ENCODE measurements at places on chromosomes 1 and 21.

GRCh38 chr1:33624991-33625870 is 152.8 kb downstream of the ZSCAN20 start:
- DNase-seq = no peak

GRCh38 chr1:168636200-168636599 is 59.8 kb downstream of the XCL1 start:
- no peak for DNase-seq

- no peak for DNase-seq
These were observed 9.7 kb upstream of the DHX9 start for GRCh38 chr1:182829285-182829932.

DNA sequence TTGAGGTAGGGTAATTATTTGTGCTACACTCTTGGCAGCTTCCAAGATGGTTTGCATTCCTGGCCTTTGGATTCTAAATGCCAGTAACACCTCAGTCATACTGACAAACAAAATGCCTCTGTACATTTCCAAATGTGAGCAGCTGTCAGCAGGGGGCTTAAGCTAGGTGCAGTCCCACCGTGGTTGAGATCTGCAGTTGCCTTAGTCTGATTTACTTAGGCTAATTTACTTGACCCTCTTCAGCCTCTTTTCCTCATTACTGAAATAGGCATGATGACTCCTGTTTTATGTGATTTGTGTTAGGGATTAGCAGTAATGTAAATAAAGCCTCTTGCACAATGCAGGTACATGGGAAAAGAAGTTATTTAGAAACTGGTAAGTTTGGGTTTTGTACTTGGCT is 13.5 kb upstream of the SPATA1 start:
- no peak for DNase-seq

DNA sequence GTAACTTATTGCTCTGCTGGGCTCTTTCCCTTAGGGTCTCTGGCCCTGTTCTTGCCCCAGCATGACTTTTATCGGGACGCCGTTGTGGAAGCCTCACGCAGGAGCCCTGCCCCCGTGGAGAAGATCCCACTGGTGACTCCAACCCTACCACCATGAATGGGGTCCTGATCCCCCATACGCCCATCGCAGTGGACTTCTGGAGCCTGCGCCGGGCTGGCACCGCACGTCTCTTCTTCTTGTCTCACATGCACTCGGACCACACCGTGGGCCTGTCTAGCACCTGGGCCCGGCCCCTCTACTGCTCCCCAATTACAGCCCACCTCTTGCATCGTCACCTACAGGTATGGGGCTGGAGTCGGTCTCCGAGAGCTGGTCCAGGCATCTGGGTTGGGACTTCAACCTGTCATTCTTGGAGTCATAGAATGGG is 322 bp downstream of the DCLRE1B start:
- no peak for DNase-seq

DNA sequence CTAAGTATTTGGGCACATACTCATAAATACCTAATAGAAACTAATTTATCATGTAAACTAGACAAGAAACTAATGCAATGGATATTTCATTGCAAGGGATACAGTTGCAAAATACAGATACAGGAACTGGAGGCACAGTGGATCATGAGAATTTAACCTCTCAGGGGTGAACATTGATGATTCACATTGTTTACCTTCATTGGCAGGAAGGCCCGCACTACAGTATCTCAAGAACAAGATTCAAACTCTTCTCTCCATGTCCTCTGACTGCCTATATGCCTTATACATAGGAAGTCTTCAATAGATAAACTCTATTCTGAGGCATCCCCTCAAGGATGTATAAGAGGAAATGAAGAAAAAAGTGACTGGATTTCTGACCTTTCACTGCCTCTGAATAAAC is 18.4 kb upstream of the PTBP2 start:
- DNase-seq = no peak

- DNase-seq = no peak
These were observed 39.5 kb downstream of the IRF2BP2 start for GRCh38 chr1:234570329-234571120.

GRCh38 chr1:20742671-20743070 is 10.2 kb upstream of the SH2D5 start:
- no peak for DNase-seq

GRCh38 chr1:24902471-24902891 is 27.6 kb downstream of the RUNX3 start:
- DNase-seq = no peak

DNA sequence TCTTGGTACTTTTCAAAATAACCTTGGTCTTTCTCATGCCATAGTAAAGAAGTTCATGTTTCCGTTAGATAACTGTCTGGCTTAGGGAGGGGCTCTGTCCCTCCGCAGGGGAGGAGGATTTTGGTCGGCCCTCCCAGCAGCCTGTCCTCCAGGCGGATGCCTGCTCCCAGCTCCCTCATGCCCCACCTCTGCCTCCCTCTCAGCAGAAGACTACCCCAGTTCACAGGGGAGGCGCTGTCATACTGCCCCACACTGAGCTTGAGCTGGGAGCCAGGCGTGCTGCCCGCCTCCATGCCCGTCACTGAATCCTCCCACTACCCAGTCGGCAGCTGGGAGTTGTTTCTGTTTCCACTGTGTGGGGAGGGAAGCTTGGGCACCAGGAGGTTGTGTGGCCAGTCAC is 127.3 kb downstream of the CAMTA1 start:
- DNase-seq = no peak

DNA sequence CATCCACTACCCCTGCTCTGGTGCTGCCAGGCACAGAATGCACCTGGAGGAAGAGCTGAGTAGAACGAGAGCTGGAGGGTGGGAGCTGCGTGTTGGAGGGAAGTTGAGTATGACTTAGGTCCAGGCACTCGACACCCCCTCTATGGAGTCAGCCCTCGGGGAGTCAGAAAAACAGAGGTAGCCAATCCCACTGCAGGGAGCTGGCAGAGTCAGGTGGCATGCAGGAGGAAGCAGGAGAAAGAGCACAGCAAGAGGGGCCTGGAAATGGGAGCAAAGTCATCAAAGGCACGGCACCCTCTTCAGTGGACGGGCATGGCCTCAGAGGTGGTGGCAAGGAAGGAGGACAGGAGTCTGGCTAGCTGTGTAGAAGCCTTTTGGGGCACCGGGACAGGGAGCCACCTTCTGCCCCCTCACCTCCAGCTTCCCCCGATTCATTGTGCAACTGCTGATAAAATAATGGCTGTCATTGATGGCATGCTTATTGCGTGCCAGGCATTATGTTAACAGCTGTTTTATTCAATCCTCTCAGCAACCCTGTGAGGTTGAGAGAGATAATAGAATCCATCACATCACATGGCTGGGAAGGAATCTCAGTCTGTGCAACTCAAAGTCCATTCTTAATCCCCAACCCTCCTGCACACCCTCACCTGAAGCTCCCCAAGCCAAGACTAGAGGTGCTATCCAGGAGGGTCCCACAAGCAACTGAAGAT is 42.0 kb downstream of the C1orf198 start:
- no peak for DNase-seq

DNA sequence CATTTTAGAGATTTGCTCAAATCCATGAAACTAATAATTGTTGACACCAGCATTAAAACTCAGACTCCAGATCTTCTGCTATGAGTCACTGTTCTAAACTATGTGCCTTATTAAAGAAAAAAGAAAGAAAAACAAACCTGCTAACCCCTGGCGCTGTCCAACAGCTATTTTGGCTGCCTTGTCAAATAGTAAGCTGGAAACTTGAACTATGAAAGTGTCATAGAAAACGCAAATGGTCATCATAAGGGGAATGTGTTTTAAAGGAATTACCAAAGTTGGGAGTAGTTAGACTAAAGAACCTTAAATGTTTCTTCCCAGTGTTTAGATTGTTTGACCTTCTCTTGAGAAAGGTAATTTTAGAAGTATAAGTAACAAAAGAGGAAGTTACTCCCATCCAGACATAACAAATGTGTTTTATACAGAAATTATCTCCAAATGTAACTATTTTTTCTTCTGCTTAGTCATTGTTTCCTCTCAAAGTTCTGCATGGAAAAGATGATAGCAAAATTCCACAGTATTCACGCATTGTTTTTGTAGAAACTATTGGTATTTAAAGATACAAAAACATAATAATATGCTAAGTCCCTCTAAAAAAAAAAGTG is 272.4 kb downstream of the TPR start:
- no peak for DNase-seq

DNA sequence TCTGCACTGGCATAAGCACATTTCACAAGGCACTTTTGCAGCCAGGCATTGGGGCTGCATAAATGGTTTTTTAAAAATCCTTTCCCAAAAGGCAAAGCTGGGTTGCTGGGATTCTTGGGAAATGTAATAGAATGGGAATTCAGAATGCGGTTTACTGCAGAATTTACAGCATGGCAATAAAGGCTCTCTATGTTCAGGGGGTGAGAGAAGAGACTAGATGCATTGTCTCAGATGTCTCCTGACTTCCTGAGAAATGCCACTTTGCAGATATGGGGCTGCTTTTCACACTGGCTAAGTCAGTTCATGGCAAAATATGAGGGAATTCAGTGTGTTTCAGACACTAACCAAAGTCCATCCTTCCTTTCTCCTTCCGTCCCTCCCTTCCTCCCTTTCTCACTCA is 13.5 kb downstream of the FCGR2B start:
- DNase-seq = no peak

DNA sequence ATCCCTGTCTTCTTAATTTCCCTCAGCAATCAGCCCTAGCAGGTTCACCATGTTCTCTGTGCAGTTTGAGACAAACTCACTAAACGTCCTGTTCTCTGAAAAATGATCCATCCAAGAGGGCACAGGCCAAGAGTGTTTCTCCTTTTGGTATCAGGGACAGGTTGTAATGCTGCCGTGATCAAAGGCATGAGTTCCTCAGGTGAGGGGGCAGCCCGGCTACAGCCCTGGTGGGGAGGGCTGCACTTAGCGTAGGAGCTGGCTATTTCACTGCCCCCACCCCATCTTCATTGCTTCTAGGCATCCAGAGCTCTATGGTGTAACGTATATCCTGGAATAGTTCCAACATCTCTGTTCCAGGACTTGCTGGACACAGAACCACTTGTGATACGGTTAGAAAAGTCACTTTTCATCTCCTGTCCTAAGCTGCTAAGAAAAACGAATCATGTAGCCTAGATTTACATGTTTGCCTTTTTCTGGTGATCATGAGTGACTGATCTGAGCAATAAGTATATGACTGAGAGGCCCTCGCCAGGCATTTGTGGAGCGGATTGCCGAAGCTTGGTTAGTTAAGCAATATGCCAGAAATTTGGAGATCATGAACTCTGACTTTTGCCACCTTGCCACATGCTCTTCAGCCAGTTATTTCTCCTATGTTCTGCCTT is 41.1 kb upstream of the SRP9 start:
- no peak for DNase-seq

DNA sequence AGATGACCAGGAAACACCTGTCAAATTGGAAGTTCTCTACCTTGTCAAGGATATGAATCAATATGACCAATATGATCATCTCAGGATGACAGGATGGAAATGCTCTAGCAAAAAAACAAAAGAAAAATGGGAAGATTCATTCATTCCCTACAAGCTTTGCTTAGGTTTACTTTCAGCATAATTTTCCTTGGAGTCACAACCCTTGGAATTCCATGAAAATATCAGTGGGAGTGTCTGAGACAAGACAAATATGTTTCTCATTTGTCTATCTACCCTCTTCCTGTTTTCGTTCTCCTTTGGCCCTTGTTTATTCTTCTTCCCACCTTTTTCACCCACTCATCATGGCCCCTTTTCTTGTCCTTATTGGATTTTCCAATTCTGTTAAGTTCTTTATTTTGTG is 50.6 kb downstream of the COLGALT2 start:
- no peak for DNase-seq

- DNase-seq = no peak
These were observed 28.7 kb downstream of the PADI3 start for GRCh38 chr1:17277511-17278159.

GRCh38 chr21:45473496-45474322 is 68.5 kb downstream of the SLC19A1 start:
- no peak for DNase-seq

All from GM19239 (cell line).